Muscle of arm (tissue), 14 donors: ENCODE measurements at places on chromosomes 12 and 14. TPM values are rescaled to one million over a fixed set of nuclear protein-coding genes. Genes with fewer than 3 reads are reported as not detected.
A peak's percentile ranks its signal among the peaks of the same experiment; 100 is the strongest.

GRCh38 chr12:40229690-40230651, 5.2 kb downstream of the LRRK2 start:
- DNase-seq = no peak

DNA sequence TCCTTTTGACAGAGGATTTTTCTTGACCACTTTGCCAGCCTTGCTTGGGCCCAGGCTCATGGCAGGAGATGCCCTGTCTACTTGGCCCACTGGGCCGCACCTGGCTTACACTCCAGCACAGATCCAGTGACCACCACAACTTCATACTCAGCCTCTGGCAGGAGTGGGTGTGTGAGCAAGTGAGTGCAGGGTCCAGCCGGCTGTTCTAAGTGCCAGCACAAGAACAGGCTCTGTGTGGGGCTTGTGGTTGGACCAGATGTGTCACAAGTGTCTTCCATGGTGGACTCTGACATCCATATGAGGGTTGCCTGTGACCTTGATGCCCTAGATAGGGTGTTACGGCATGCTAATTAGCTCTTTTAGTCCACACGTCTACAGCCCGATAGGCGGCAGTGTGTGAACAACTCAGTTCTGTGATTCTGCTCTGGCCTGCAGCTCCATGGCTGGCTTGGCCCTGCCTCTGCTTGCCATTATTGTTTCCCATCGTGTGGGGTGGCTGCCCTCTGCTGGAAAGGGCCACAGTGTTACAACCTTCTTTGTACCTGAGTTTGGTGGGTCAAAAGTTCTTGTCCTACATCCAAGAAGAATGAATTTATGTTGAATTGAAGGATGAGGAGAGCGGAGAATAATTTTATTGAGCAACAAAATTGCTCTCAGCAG, 1089.1 kb downstream of the SLC6A15 start:
- DNase-seq = no peak

DNA sequence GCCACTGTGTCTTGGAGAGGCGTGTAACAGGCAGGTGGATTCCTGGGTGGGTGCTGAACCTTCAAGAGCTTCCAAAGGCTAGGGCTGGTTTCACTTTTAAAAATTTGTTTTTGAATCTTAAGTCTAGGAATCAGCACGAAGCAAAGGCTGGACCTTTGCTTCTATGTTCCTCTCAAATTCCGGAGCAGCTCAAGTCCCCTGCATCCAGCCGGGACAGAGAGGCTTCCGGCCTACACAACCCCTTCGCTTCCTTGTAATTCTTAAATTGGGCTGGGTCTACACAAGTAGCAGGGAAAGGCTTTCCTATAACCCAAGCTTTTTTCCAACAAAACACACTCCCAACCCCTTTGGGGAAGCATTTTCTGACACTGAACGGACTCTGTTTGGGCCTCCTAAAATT, 8.3 kb downstream of the HOXC12 start:
- no peak for DNase-seq

- no peak for DNase-seq
These were observed 74.2 kb downstream of the PPM1H start for GRCh38 chr12:62860501-62861411.

DNA sequence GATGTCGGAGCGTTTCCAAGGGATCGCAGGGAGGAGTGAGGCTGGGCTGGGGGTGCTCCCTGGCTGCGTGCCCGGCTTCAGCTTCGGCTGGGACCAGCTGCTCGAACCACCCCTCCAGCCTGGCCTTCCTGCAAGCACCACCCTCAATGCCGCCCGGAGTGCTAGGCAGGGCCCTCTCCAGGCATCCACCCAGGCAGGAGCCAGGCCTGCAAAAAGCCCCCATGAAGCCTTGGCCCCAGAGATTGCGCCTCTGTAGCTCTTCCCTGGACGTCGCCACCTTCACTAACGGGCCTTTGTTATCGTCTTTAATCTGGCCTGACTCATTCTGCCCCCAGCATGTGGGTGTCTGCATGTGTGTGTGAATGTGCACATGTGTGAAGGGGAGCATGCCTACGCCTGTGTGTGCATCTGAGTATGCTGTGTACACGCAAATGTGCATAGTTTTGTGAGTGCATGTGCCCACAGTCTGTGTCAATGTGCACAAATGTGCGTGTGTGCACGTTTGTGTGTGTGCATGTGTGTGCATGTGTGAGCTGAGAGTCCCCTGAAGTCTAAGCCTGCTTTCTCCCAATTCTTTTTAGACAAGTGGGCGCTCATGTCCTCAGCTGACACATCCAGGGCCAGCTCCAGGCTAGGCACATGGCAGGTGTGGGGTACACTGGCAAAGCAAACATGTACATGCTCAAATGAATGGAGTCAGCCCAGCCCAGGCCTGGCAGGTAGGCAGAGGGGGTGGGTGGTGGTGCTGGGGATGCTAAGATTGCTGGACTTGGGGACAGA, 195.4 kb upstream of the C14orf180 start:
- no peak for DNase-seq

GRCh38 chr14:37824939-37825712, 229.7 kb downstream of the TTC6 start:
- peak; percentile 26 for DNase-seq

DNA sequence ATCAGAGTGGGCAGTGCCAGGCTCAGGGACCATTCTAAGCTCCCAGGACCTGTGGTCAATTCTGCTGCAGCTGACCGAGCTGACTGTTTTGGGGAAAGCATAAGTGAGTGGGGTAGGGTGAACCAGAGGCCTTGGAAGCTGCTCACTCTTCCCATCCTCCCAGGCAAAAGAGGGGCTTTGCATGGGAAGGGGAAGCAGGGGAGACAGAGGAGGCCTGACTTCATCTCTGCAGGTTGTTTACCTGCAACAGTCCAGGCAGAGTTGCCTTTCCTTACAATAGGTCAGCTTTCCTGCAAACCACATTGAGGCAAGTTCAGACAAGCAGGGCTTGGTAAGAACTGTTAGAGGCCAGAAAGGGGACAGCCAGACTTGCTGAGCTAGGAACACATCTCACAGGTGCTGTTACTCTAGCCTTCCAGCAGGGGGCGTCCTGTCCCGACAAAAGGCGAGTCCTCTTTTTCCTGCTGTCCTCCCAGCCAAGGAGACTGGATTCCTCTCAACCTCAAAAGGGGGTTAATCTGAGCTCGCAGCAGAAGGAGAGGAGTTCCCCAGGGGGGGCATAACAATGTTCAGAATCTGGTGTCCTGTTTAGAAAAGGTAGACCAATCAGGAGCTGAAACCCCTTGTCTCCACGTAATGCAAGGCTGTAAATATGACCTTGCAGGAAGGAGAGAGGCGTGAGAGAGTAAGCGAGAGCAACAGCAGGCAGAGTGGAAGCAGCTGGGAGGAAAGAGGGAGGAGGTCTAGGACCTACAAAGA, 4.3 kb upstream of the DHRS2 start:
- peak; percentile 84 for DNase-seq

GRCh38 chr12:2922329-2922728, 31.6 kb downstream of the TULP3 start:
- no peak for DNase-seq

GRCh38 chr12:73632191-73632590, 905.4 kb upstream of the ATXN7L3B start:
- DNase-seq = no peak

GRCh38 chr14:34179727-34180126, 228.9 kb upstream of the EGLN3 start:
- DNase-seq = no peak

GRCh38 chr14:85417396-85417795, 112.5 kb upstream of the FLRT2 start:
- DNase-seq = no peak

DNA sequence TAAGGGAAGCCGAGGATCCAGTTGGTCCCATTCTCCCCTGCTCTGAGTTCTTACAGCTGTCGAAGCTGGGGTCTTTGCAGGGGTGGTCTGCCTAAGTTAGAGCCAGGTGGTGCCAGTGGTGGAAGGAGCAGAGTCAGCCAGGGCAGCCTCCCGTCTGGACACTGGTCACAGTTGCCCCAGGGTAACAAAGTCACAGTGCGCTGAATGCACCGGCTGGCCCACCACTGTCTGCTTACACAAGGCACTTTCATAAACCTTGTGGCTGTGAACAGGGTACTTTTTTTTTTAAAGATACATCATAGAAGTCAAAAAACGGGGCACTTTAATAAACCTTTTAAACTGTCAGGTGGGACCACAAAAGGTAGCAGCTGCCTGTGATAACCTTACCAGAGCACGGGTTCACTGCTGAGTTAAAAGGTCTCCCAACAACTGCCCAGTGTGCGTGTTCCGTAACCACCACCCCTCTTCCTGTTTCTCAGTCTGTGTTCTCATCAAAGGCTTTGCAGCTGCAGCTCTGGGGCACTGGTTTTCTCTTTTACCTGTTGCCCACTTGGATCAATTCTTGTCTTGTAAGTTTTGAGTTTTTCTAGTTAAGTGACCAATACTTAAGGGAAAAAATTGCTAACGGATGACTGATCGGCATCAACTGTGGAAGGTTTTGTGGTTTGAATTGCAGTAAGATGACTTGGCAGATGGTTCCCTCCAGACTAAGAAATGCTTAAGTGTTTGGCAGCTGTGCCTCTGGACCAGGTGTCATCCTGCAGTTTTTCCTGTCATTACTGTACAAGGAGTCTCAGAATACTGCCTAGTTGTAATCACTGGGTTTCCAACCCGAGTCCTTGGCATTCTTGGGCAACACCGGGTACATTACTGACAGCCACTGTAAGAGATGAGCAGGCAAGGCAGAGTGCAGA, 55.9 kb downstream of the DYNC1H1 start:
- DNase-seq = no peak

GRCh38 chr14:67900231-67900630, 80.7 kb downstream of the RAD51B start:
- DNase-seq = peak; percentile 46

GRCh38 chr12:105738051-105738450, 400.7 kb downstream of the NUAK1 start:
- no peak for DNase-seq

DNA sequence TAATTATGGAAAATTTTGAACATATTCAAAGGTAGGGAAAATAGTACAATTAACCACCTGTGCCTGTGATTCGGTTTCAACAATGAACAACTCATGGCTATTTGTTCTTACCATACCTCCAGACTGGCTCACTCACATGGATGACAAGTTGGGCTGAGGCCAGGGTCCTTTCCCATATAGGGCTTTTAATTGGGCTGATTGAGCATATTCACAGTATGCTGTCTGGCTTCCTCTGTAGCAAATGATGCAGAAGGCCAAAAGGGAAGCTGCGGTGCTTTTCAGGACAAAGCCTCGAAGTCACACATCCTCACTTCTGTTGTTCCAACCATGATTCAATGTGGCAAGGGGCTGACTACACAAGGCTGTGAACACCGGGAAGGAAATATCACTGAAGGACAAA, 297.5 kb upstream of the SLC16A7 start:
- DNase-seq = no peak

- DNase-seq = peak; percentile 42
These were observed 14.7 kb downstream of the GSTZ1 start for GRCh38 chr14:77335576-77335975.

DNA sequence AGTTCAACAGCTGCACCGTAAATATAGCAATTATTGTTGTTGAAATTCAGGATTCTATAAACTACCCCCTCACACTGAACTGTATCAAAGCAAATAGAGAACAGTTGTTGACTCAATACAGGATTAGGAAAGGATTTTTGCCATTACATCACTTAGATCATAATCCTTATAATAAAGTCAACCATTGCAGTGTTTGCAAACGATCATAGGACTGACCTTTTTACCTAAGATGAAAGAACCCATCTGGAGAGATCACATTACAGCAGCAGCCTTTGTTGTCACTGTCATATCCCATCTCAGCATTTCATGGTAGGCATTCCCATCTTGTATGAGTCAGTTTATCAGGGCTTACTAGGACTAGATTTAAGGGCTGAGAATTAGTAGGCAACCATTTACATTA, 96.1 kb downstream of the IPO8 start:
- DNase-seq = peak; percentile 7

- DNase-seq = peak; percentile 1
These were observed 397.2 kb downstream of the NRXN3 start for GRCh38 chr14:78567343-78567742.

DNA sequence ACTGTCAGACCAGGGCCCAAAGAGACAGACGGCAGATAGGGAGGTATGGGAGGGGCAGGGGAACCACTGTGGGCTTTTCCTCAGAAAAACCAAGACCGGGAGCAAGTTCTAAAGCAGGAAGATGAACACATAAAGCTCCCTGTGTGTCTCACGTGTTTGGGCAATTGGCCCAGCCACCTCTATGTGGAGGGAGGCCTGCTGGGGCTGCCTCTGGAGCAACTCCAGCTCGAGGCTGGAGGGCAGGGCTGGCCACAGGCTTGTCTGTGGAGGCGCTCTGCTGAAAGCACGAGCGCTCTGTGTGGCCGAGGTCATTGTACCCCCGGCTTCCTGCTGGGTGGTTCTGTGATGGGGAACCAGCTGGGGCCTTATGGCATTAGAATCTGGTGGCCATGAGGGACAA, 36.4 kb downstream of the TRAFD1 start:
- DNase-seq = no peak

GRCh38 chr14:93522221-93522620, 91.5 kb downstream of the UNC79 start:
- no peak for DNase-seq

GRCh38 chr14:83433618-83434017, 1900.0 kb upstream of the SEL1L start:
- no peak for DNase-seq

- no peak for DNase-seq
These were observed 31.9 kb upstream of the VPS33A start for GRCh38 chr12:122298071-122298748.

DNA sequence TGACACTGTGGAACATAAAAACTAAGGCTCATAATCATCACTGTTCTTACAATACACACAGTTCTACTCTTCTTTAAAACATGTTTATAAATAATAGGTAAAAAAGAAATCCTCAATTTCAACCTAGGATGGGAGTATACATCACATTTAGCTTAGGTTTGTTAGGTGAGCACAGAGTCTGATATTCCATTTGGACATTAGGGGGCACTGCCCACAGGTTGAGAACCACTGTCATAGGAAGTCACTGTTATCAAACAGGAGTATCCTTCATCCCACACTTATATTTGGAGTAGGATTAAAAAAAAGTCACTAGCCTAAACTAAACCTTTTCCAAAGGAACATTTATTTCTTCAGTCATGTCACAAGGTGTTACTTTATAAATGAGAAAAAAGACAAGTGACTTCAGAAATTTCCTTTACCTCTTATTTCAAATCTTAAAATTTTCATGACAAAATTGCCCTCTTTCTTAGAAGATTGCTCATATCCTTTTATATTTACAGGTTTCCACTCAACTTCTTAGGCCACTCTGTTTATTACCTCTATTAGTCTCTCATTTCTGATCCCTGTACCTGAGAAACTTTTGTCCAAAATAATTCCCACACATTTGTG, 240.6 kb downstream of the CPNE8 start:
- no peak for DNase-seq

GRCh38 chr12:104358353-104359003, 54.9 kb downstream of the EID3 start:
- DNase-seq = peak; percentile 27

GRCh38 chr12:59452746-59453145, 143.1 kb upstream of the SLC16A7 start:
- peak; percentile 13 for DNase-seq

GRCh38 chr14:65772921-65773574, 360.5 kb downstream of the FUT8 start:
- no peak for DNase-seq

- no peak for DNase-seq
These were observed 113.4 kb downstream of the ETV6 start for GRCh38 chr12:11762723-11763326.

The MSRB3 gene
- 45.6 TPM for polyA plus RNA-seq

The A2ML1 gene
- polyA plus RNA-seq = not detected

The GLIPR1L1 gene
- 0.61 TPM for polyA plus RNA-seq

The PDE3A gene
- polyA plus RNA-seq = 10.2 TPM

The CLEC14A gene
- 26.7 TPM for polyA plus RNA-seq

The CEP170B gene
- polyA plus RNA-seq = 2.3 TPM
